Bronchial epithelial cell (primary cell): ENCODE measurements at places on chromosomes 13 and 19. TPM values are rescaled to one million over a fixed set of nuclear protein-coding genes. Genes with fewer than 3 reads are reported as not detected.

MAP4K1 gene
- total RNA-seq = not detected in 2 replicates

DACH1 gene
- total RNA-seq = not detected in 2 replicates

ZNF730 gene
- total RNA-seq = under 0.01 and 0.13 TPM in 2 replicates

CLC gene
- not detected in 2 replicates for total RNA-seq

RASA3 gene
- 1.2 and 2.6 TPM in 2 replicates for total RNA-seq
